IMR-90 (cell line): ENCODE measurements at places on chromosomes 4 and X. TPM values are rescaled to one million over a fixed set of nuclear protein-coding genes. Genes with fewer than 3 reads are reported as not detected.

Gene PSAPL1
- not detected in 2 replicates for polyA plus RNA-seq

DNA sequence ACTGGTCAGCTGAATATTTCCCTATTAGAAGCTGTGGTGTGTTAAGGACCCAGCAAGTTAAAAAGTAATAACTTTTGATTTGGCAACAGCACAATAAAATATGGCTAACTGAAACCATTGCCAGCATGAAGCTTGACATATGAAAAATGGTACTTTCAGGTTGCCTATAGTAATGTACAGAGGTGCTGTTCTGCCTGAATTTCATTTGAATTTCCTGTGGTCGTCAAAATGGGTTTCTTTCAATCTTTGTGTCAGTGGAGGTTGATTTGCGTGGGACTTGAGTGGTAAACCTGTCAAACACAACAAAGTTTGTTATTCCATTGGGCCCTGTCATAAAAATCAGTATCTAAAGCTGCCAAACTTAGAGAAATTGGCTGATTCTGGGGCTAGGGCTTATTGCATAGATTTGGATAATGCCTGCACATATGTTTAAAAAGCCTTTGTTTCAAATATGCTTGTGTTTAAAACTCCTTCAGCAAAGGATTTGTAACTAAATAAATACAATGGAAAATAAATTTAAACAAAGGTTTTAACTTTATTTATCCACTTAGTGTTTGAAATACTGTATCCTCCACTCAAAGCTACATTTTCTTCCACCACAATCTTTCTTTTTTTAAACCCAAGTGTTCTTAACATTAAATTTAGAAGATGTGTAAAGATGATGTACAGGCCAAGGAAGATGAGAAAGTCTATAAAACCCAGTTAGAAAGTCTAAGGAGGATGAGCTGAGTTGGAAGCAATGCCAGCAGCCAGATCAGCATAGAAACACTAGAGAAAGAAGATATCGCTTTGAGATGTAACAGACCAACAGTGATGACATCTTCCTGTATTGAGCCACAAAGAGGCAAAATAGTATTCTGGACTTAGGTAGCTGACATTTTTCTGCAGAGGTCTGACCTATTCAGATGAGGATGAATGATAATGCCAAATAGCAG is 134.8 kb upstream of the GIMD1 start:
- no peak for DNase-seq

DNA sequence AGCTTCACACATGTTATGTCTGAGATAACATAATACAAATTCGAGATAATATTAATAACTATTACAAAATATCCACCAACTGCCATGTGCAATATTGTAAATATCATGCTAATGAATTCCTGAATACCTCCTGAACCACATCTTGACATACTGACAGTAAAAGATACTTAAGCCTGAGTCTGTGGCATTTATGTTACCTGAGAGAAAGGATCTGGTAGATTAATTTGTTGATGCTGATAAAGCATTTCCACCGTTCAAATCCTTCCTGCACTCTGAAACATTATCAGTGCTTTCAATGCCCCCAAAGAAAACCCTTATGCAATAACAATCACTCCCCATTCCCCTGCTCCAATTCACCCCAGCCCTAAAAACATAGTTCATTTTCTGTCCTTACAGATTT is 38.8 kb upstream of the ADGRA3 start:
- DNase-seq = no peak

DNA sequence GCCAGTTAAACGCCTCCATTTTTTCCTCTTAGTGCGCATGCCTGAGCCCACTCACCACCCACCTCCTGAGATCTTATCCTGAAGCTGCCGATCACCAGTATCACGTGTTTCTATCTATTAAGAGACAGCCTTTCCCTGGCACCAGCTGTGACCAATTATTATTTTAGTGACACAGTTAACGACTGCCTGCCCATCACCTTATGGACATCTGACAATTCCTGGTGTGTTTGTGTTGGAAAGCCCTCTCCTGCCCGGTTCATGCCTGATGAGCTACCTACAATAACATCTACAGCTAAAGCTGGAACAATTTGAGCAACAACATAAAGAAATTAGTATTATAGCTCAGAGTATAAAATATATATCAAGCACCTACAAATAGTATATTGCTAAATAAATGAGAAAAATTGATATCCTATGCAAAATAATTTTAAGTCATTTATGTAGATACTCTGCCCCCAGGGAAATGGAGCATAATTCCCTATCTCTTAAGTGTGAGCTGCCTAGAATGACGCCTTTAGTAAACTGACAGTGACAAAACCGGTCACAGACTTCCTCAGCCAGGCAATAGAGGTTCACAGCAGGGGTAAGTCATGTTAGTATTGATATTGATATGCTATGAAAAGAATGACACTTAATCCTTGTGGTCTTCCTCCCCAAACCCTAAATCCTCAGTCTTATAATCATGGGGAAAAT is 862.2 kb downstream of the TRAM1L1 start:
- DNase-seq = no peak

DNA sequence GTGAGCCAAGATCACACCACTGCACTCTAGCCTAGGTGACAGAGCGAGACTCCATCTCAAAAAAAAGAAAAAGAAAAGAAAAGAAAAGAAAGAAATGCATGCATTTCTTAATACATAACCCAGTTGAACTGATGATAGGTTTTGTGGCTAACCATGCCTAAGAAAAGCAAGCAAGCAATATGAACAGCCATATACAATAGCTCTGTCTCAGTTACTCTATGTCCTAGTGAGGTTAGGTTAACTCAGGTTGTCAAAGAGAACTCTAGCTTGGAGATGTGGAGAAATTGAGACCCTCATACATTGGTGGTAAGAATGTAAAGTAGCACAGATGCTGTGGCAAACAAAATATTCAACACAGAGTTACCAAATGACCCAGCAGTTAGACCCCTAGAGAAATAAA is 167.0 kb upstream of the RASGEF1B start:
- no peak for DNase-seq
